Vagina (tissue), 2 donors: ENCODE measurements at places on chromosomes 13 and 19. TPM values are rescaled to one million over a fixed set of nuclear protein-coding genes. Genes with fewer than 3 reads are reported as not detected.

The MEIOSIN gene
- total RNA-seq, result not detected

The GRIN2D gene
- total RNA-seq, result not detected

The GGN gene
- not detected for total RNA-seq

The SPACA4 gene
- total RNA-seq, result 3.9 TPM

The SIGLEC12 gene
- total RNA-seq, result not detected

The SYT3 gene
- 2.5 TPM for total RNA-seq

The CALR3 gene
- total RNA-seq, result not detected

The KIR2DL4 gene
- not detected for total RNA-seq

The FREM2 gene
- 0.98 TPM for total RNA-seq

The KLK8 gene
- 16.2 TPM for total RNA-seq

The NPAS1 gene
- 0.49 TPM for total RNA-seq

The C1QTNF9 gene
- total RNA-seq, result not detected

GRCh38 chr13:23651887-23652286 lies 81.7 kb downstream of the TNFRSF19 start:
- DNase-seq, result no peak

- DNase-seq, result no peak
Measured at GRCh38 chr13:60788156-60788829, 391.3 kb downstream of the TDRD3 start.

GRCh38 chr13:53783471-53783870 lies 754.9 kb downstream of the OLFM4 start:
- no peak for DNase-seq

GRCh38 chr19:17687857-17688784 lies at the start of gene UNC13A:
UNC13A (minus strand) TSS chr19:17688354; CDS start chr19:17688199, 155 bp downstream.
- no peak for DNase-seq

- DNase-seq, result no peak
Measured at GRCh38 chr13:44281252-44282000, 92.2 kb upstream of the SERP2 start.

GRCh38 chr13:111844682-111845081 lies 222.3 kb upstream of the SOX1 start:
- no peak for DNase-seq

- no peak for DNase-seq
Measured at GRCh38 chr13:99350191-99350590, 43.0 kb upstream of the GPR183 start.

DNA sequence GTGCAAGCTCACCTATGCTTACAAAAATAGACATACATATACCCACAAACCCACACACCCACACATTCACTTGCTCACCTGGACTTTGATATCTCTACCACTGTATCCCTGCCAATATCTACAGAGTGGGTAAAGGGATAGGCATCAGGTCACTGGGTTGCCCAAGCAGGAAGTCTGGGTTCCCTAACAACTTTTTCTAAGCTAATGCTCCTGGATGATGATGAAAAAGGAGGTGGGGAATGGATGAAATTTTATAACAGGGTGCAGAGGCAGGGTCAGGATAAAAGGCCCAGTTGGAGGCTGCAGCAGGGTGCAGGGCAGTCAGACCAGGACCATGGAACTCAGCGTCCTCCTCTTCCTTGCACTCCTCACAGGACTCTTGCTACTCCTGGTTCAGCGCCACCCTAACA lies at the start of gene CYP2B6:
TSS of gene CYP2B6 (plus strand) at position 311 of the 410 bp plus-strand sequence. CDS start at position 335, 24 bp downstream.
- no peak for DNase-seq

- no peak for DNase-seq
Measured at GRCh38 chr13:66477816-66478215, 752.3 kb downstream of the PCDH9 start.

DNA sequence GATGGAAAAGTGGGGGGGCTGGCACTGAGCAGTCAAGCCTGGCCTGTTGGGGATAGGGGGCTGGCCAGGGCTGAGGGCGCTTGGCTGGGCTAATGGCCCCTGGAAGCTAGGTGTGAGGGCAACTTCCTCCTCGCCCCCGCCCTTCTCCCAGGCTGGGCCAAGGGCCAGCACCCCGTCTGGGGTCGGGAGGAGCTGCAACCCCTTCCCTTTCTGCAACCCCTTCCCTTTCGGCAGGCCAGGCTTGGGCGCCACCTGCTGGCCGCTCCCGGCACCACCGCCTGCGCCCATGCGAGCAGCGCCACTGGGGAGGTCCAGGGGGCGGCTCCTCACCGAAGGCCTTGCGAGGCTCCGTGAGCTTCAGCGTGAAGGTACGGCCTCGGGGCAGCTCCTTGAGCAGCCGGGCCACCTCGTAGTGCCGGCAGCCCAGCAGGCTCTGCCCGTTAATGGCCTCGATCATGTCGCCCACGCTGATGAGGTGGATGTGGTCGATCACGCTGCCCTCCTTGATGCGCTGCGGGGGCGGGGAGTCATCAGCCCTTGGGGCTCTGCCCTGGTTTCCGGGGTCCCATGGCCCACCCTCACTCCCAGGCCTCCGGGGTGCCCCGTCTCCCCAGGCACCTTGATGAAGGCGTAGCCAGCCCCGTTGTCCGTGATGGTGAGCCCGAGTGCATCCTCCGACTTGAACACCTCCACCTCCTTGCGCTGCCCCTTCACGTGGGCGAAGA lies 5.0 kb upstream of the PTGER1 start:
- no peak for DNase-seq

GRCh38 chr19:51127755-51128154 lies 3.0 kb downstream of the SIGLEC9 start:
- DNase-seq, result no peak

- DNase-seq, result no peak
Measured at GRCh38 chr13:106311004-106311403, 224.5 kb downstream of the EFNB2 start.

- no peak for DNase-seq
Measured at GRCh38 chr13:107276936-107277335, 709.0 kb upstream of the ARGLU1 start.

- no peak for DNase-seq
Measured at GRCh38 chr13:110471833-110472162, 89.7 kb downstream of the RAB20 start.

DNA sequence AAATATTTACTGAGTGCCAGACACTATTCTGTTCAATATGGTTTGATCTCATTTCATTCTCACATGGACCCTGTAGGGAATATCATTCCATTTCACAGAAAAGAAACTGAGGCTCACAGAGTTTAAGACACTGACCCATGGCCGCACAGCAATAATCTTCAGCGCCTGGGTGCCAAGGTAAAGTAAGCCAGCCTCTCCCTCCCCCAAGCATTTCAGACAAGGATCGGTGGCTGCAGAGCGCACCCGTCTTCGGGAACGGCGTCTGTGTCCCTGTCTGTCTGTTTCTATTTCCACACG lies 4.3 kb upstream of the PDE4A start:
- no peak for DNase-seq

GRCh38 chr19:32165750-32166149 lies 179.7 kb upstream of the ZNF507 start:
- peak; percentile 49 for DNase-seq

DNA sequence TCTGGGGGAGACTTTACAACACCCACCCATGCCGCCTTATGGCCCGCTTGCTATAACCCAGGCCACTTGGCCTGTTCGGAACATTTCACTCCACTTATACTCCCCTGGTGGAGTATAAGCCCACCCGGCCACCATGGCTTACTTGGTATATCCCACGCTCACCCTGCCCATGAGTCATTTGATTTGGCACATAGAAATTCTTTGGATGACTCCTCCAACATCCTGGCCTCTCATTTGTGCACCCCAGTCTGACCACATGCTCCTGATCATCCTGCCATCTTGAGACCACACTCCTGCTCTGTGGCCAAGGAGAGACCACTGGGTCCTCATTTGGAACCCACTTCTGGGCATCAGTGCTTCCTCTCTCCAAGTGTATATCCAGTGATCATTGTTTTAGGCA lies 5.2 kb downstream of the SPACA6 start:
- DNase-seq, result peak; percentile 79

GRCh38 chr19:50432221-50433028 lies at the start of gene MYBPC2:
MYBPC2 (plus strand) TSS chr19:50432892; CDS start chr19:50432954, 62 bp downstream.
- DNase-seq, result no peak

GRCh38 chr19:17325881-17326594 lies 8.6 kb downstream of the ANO8 start:
- DNase-seq, result no peak

DNA sequence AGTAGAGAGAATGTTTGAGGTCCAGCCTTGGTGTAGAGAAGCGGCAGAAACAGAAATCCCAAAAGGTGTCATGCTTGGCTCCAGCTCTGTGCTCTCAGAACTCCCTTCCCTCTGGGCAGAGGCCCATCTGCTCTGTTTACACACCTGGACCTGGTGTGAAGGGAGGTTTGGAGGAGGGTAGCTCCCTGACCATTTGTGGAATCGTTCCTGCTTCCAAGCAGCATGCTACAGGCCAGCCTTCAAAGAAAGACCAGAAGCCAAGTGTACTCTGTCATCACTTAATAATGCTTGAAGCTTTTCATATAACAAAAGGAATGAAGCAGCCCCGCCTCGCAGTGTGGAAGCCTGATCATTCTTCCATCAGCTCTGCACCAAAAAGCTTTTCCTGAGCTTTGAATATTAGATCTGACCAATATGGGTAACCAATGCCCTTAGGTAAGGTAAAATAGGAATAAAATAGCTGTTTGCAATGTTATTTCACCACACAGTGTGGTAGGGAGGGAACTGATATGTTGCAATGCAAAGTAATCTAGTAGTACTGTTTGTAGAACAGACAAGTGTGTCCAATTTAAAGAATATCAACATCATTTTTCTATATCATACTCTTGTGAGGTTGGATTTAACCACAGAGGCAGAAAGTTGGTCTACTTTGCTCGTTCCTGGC lies 63.3 kb downstream of the ZIC5 start:
- no peak for DNase-seq

DNA sequence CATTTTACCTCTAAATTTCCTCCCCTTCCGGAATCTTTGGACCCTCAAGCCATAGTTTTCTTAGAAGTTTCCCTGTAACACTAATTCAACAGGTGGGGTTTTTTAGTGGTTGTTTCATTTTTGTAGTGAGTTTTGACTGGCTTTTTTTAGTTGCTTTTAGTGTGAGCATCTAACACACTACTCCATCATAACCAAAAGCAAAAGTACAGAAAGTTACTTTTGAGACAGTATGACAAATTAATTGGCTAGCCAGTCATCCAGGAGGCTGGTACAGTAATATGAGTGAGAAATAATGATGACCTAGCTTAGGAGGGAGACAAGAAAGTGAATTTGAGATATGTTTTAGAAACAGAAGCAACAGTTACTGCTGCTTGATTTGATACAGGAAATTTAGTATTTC lies 71.5 kb downstream of the DNAJC15 start:
- no peak for DNase-seq

GRCh38 chr13:91894316-91894715 lies 495.9 kb downstream of the GPC5 start:
- no peak for DNase-seq

DNA sequence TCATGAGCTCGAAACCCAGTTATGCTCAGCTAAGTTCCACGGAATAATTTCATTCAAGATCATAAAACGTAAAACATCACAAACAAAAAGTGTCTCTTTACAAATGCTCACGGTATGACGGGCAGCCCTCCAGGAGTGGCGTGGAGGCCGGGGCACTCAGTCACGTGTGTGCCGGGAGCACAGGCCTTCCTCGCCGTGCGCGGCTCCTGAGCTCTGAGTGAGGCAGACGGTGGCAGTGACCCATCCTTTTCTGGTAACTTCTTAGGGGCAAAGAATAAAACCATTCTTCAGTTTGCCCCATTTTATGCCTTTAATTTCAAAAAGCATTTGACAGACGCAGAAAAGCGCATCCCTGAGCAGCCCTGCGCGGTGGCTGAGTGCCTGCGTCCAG lies 72.8 kb downstream of the ATP11A start:
- no peak for DNase-seq

DNA sequence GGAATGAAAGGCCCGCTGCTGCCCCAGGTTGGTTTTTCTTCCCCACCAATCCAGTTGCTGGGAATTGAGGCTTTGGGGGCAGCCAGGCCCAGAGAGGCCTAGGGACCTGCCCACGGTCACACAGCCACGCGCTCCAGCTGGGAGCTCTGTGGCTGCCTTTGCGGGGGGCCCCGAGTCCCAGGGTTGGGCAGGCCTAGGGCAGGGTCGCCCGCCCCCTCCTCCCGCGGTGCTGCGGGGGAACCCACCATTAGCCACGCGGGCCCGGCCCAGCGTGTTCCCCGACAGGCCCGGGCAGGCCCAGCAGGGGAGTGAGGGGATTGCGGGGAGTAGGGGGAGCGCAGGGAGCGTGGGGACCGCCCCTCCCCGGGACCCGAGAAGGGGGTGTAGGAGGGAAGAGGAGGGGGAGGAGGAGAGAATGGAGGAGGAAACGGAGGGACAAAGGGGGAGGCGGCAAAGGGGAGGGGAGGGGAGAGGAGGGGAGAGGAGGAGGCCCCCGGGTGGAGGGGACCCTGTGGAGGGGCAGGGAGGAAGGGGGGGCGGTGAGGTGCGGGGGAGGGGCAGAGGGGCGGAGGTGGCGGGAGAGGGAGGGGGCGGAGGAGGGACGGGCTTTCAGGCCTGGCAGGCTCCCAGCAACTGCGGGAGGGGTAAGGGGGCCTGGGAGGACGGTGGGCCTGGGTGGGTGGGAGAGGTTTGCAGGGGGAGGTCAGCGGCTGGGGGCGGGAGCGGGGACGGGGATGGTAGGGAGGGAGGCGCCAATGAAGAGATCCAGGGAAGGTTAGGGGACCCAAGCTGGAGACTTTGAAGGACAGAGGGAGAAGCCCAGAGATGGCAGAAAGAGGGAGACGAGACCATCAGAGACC lies 12.9 kb upstream of the TLE2 start:
- no peak for DNase-seq

DNA sequence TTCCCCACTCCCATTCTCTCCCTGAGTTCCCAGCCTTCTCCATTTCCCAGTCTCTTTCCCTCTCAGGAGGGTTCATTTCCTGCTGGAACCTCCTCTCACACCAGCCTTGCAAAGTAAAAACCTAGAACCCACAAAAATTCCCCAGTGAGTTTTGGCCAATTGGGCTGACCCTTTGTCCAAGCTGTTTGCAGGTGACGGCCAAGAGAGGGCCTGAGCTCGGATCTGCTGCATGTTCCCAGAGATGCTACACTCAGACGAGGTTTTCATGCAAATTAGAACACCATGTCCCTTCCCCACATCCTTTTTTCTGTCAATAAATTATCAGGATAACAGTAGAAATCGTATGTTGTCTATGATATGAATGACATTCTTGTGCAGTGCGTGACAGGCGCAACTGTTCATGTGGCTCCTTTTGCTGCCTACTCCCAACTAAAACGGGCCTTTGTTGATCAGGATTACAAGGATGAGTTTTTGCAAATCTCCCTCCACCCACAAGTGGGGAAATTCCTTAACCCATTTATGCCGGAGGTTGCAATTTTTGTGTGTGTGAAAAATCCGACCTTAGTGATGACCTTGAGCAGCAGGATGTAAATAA lies 149.5 kb downstream of the CACNA1A start:
- no peak for DNase-seq

- no peak for DNase-seq
Measured at GRCh38 chr19:50003810-50004419, 21.3 kb downstream of the VRK3 start.

- DNase-seq, result no peak
Measured at GRCh38 chr13:102580552-102581169, 16.1 kb upstream of the TPP2 start.

GRCh38 chr13:40668335-40668734 lies 1.9 kb upstream of the FOXO1 start:
- peak; percentile 90 for DNase-seq

- DNase-seq, result peak; percentile 94
Measured at GRCh38 chr13:74133657-74134201, 475 bp downstream of the KLF12 start.

GRCh38 chr19:6530386-6531162 lies at the start of gene TNFSF9:
TNFSF9 (plus strand) TSS chr19:6531026; CDS start chr19:6531037, 11 bp downstream.
- no peak for DNase-seq

GRCh38 chr19:33667881-33668280 lies 46.1 kb downstream of the CHST8 start:
- DNase-seq, result no peak

GRCh38 chr13:94535231-94535630 lies 55.7 kb upstream of the DCT start:
- no peak for DNase-seq
